ENCODE measurements at places on chromosomes 6 and 20.

DNA sequence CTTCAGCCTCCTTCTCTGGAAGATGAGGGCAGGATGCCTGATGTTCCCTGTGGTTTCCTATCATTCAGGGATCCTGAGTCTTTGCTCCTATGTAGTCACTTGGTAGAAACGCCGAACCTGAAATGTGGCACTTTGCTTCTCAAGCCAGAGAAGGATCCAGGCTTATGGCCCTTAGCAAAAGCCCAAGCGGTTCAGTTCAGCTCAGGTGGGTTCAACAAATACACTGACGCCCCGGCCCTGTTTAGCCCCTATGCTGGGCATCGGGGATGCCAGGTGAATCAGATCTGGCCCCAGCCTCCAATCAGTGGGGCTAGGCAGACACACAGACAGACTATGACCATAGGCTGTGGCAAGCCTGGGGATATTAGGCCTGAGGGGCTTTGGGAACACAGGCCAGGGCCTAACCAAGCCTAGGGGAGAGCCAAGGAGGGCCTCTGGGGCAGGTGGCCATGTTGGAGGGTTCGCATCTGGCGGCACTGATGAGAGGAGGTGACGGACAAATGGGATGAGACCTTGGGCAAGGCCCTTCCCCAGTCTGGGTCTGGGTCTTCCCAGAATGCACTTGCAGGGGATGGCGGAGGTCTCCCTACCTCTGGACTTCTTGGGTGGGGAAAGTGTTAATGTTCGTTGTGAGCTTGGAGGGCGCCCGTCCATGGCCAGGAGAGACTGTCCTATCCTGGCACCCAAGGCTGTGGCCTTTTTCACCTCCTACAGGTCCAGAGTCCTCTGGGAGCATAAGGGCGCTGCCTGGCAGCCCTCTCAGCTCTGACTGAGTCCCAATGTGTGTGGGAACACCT lies 17.6 kb upstream of the SRC start:
- DNase-seq = no peak

DNA sequence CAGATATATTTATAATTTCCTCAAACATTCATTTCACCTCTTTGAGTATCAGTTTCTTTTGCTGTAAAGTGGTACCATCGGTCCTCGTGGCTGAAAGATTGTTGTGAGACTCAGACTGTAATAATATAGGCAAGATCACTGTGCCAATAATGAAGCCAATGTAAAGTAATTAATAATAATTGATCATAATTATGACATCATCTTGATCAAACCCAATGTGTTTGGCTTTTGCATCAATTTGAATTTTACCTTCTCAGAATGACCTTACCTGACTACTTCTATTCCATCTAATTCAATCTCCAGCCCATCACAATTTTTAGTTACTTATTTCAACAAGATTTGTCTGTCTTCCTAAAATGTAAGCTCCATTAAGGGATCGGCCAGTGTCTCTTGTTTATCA lies 15.8 kb upstream of the MTRF1L start:
- no peak for DNase-seq

DNA sequence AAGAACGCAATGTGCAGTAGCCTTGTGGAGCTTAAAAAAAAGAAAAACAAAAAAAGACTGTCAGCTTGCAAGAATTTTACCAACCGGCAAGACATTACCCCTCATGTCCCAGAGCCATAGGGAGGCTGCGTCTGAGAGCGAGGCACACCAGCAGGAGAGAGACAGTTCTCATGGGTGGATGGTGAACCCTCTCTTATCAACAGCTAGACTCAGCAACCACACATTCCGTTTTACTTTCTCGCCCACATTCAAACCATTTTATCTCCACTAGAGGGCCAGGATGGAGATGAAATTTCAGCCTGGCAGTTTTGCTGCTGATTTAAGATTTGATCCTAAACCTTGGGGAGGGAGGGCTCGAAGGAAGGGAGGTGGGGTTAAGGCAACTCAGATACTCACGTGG lies 247.0 kb downstream of the ATXN1 start:
- DNase-seq = no peak

- no peak for DNase-seq
Observed at GRCh38 chr6:36662380-36662779, 16.1 kb upstream of the CDKN1A start.
